Smooth muscle cell of the pulmonary artery (primary cell): ENCODE measurements at places on chromosomes 2 and 18. TPM values are rescaled to one million over a fixed set of nuclear protein-coding genes. Genes with fewer than 3 reads are reported as not detected.

The MAPK4 gene
- total RNA-seq: under 0.01 TPM in 1 of 2 replicates, not detected in the other

The FOXI3 gene
- not detected in 2 replicates for total RNA-seq

The DNAH7 gene
- 0.46 and 3.1 TPM in 2 replicates for total RNA-seq

The CSRNP3 gene
- total RNA-seq: 1.4 and 2.3 TPM in 2 replicates

The KIAA2012 gene
- not detected in 2 replicates for total RNA-seq

The SIX3 gene
- not detected in 2 replicates for total RNA-seq

The UGT1A10 gene
- 0.10 and 0.13 TPM in 2 replicates for total RNA-seq

The MC2R gene
- total RNA-seq: not detected in 2 replicates

The C2orf66 gene
- 0.20 and 0.59 TPM in 2 replicates for total RNA-seq

The ASAP2 gene
- total RNA-seq: 63.4 and 72.9 TPM in 2 replicates

The SERPINB13 gene
- total RNA-seq: not detected in 2 replicates

The SERPINB12 gene
- not detected in 2 replicates for total RNA-seq

The MGAT4A gene
- total RNA-seq: 0.33 and 0.86 TPM in 2 replicates

The SH3BP4 gene
- 35.6 and 44.9 TPM in 2 replicates for total RNA-seq

The SLC16A14 gene
- 1.1 and 1.8 TPM in 2 replicates for total RNA-seq

The CRYBA2 gene
- total RNA-seq: not detected in 2 replicates

The SNTG2 gene
- total RNA-seq: 0.07 and 0.26 TPM in 2 replicates

The SULT1C2 gene
- total RNA-seq: 0.07 and 0.23 TPM in 2 replicates

The ZDBF2 gene
- total RNA-seq: 16.7 and 17.0 TPM in 2 replicates

The ZBTB7C gene
- total RNA-seq: 0.46 TPM in 1 of 2 replicates, not detected in the other

The CPLX4 gene
- total RNA-seq: not detected in 2 replicates

The MYO3B gene
- total RNA-seq: 0.10 and 0.13 TPM in 2 replicates

The GALM gene
- total RNA-seq: 7.8 and 11.7 TPM in 2 replicates

The TBR1 gene
- total RNA-seq: 0.03 TPM in 1 of 2 replicates, not detected in the other

The ONECUT2 gene
- total RNA-seq: under 0.01 TPM in 1 of 2 replicates, not detected in the other

The ZNF532 gene
- total RNA-seq: 57.8 and 66.3 TPM in 2 replicates

The PROKR1 gene
- not detected in 2 replicates for total RNA-seq

The KYNU gene
- 0.20 and 1.0 TPM in 2 replicates for total RNA-seq

The TTN gene
- 1.2 and 3.3 TPM in 2 replicates for total RNA-seq

The NYAP2 gene
- not detected in 2 replicates for total RNA-seq

The STPG4 gene
- total RNA-seq: 0.07 and 0.20 TPM in 2 replicates

The ERICH2 gene
- total RNA-seq: 0.39 and 0.76 TPM in 2 replicates

The ELP2 gene
- 138 and 235 TPM in 2 replicates for total RNA-seq

The RAB6C gene
- total RNA-seq: not detected in 2 replicates
